Immature natural killer cell (primary cell): ENCODE measurements at places on chromosomes 13 and 19. TPM values are rescaled to one million over a fixed set of nuclear protein-coding genes. Genes with fewer than 3 reads are reported as not detected.

Gene MIR17HG
- polyA plus RNA-seq: 0.12 TPM

- no peak for DNase-seq
Measured at GRCh38 chr19:3005345-3005744, 23.7 kb downstream of the TLE2 start.

DNA sequence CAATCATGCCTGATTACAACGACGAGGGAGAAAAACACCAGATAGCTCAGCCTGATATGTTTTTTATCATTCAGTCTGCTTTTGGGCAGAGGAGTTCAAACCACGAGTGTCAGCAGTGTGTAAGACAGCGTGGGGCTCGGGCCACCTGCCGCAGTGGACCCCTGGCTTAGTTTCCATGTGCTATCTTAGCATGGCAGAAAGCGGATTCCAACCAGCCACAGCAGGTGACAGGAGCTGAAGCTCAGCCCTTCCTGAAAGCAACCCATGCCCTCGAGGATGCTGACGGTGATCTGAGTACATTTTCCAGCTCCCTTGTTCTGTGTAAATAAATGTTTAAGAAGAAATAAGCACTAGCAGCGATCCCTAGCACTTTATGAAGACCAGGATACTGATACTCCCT is 32.2 kb upstream of the MBNL2 start:
- DNase-seq: no peak

- DNase-seq: no peak
Measured at GRCh38 chr13:32859707-32860292, 156.4 kb upstream of the KL start.

Gene ANKRD24
- polyA plus RNA-seq: not detected

Gene OR10H1
- not detected for polyA plus RNA-seq

Gene SIGLEC12
- polyA plus RNA-seq: not detected

Gene COMP
- polyA plus RNA-seq: not detected

GRCh38 chr19:34788074-34788473 is 15.1 kb upstream of the ZNF599 start:
- DNase-seq: no peak

DNA sequence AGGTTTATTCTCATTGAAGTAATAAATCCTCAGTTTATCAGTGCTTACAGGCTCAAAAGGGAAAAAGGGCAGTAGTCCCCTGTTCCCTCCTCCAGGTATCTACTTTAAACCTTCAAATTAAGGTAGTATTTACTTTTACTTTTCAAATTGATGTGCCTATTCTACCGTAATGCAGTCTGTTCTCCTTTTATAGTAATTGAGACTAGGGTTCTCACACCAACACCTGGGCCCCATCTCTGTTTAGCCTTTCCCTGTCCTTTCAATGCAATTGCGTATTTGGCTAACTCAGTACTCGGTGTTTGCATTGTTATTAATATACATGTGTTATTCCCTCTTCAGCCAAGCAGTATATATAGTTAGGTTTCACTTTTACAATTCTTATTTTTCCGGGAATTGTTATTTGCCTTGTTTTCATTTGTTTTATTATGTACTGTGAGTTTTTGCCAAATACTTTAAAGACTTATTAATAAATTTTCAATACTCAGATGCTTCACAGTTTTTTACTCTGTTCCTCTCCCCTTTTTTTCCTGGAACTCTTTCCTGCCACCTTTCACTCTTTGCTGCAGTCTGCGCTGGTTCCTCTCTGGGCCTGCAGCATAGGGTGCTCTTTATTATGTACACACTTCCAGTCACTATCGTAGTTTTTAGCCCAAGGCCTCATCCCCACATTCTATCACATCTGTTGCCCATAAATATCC is 30.3 kb downstream of the USPL1 start:
- DNase-seq: no peak

GRCh38 chr13:19158006-19158405 is 23.6 kb downstream of the TUBA3C start:
- DNase-seq: no peak

GRCh38 chr13:24624801-24625231 is 55.4 kb upstream of the ATP12A start:
- DNase-seq: no peak

Gene PIAS4
- polyA plus RNA-seq: 6.1 TPM

- DNase-seq: no peak
Measured at GRCh38 chr13:111327730-111328573, 7.5 kb downstream of the TEX29 start.

Gene EVI5L
- polyA plus RNA-seq: 2.7 TPM

GRCh38 chr13:26307701-26308100 is 53.8 kb downstream of the CDK8 start:
- DNase-seq: no peak

DNA sequence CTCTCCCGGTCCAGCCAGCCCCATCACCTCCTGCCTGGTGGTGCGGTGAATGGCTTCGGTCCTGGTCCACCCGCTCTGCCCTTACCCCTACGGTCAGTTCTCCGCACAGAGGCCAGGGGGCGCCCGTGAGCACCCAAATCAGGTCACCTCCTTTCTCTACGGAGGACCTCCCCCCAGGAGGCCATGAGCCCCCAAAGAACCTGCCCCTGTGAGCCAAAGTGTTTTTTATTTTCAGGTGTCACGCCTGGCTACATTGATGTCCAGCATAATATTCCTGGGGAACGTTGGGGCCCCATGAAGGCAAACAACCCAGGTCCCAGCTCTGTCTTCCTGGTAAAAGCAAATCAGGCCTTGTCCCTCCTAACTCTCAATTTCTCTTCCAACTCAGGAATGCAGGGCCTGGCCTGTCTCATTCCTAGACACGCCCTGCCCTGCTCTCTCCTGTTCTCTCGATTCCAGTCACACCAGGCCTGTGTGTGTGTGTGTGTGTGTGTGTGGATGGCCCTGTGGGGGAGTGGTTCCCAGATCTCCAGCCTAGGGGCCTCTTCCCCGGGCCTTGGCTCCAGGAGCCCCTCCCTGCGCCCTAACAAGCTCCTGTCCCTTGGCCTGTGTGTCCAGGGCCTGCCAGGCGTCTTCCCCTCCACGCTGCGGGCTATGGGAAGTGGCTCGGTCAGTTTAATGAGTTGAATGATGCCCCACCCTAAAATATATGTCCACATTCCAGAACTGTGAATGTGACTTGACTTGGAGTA is 9.7 kb upstream of the GIPC1 start:
- peak; percentile 72 for DNase-seq

DNA sequence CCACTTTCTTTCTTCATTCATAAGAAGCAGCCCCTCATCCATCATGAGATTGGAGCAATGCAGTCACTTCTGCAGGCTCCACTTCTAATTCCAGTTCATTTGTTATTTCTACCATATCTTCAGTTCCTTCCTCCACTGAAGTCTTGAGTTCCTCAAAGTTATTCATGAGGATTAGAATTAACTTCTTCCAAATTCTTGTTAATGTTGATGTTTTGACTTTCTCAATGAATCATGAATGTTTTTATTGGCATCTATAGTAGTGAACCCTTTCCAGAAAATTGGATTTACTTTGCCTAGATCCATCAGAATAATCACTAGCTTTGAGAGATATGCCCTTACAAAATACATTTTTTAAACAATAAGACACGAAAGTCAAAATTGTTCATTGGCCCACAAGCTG is 2567.7 kb upstream of the PCDH20 start:
- no peak for DNase-seq

DNA sequence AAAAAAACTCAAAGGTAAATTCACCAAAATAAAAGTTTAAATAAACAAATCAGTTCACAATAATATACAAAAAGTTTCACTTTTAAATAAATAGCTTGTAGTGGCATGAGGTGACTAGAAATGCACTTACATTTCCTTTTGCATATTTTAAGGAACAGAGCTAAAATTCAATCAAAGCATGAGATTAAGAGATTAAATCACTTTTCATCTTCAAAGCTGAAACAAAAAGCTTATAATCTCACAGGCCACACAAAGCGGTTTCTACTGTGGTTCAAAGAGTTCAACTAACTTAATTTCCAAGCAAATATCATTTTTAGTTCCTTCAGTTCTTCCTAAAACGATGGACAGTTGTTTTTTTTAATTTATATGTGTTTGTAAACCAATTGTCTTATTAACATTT is 38.9 kb downstream of the TSC22D1 start:
- DNase-seq: no peak

DNA sequence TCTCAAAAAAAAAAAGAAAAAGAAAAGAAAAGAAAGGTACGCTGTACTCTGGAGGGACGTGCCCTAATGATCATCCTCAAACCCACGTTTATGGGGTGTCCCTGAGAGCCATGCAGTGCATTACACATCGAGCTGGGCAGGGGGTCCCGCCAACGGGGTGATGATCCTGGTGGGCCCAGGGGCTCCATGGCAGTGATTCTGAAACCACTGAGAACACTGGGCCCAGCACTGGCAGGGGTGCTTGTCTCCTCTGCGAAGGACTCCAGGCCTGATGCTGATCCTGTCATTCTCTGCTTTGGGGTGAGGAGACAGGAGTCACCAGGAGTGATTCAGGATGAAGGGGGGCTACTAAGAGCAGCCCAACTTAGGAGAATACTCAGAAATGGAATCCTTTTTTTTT is 18.7 kb downstream of the MOB3A start:
- DNase-seq: no peak

DNA sequence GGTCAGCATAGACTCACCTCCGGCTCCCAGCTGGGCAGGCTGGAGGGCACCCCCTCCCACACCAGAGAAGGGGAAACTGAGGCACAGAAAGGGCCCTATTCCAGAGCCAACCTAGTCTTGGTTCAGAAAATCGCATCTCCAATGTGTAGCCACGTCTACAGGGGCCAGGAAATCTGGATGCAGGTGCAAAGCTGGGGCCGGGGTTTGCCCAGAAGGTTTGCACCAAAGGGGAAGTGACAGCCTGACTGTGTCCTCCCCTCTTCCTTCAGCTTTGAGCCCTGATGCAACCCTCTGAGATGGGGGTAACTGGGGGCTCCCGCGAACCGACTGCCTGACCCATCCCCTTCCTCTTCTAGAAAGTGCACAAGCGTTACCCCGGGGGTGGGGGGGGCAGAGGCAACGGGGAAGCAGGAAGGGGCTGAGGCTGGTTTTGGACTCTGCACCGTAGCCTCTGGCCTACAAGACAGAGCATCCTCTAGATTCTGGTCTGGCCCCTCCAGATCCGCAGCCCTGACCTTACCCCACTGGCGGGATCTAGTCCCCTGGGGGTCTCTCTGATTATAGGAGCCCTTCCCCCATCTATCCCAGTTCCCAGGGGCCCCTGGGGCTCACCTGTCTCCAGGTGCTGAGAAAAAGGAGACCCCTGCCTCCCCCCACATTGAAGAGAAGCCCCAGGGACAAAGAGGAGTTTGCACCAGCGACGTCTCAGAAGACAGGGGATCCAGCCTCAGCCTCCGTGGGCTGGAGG is 1.1 kb upstream of the ONECUT3 start:
- DNase-seq: no peak

Gene C19orf33
- not detected for polyA plus RNA-seq

- DNase-seq: no peak
Measured at GRCh38 chr13:96652506-96652905, 341.8 kb downstream of the OXGR1 start.

GRCh38 chr13:76049376-76049746 is 413.2 kb downstream of the LMO7 start:
- no peak for DNase-seq

- DNase-seq: no peak
Measured at GRCh38 chr13:27481766-27482165, 31.4 kb upstream of the MTIF3 start.

DNA sequence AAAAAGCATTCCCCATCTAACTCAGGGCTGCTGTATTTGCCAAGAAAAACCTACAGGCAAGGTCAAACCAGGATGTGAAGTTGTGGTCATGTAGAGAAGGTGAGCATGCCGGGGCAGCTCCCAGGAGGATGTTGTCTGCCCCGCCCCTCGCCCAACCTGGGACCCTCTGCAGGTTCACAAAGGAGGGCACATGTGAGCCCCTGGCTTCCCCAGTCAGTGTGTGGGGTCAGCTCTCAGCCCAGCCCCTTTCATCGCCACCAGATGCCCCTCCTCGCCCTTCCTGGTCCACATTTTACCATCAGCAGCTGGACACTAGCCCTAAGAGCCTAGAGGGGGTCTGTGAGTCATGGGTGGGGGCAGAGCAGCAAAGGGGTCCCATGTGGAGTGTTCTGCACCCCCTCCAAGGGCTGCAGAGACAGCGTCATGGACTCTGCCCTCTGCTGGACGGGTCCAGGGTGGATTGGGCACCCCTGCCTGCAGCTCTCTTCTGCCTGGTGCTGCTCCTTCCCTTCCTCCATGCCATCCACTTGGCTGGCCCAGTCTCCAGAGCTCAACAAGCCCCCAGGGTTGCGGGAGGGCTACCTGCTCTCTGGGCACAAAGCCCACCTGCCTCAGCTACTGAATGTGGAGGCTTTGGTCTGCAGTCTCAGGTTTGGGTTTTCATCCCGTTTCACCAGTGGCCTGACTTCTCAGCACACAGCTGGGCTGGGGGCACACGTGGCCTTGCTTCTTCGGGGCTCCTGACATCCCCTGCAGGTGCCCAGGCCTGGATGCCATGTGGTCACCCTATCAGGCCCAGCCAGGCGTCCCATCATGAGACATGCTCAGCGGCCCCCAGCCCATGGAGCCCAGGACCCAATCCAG is 3.7 kb downstream of the PLEKHF1 start:
- DNase-seq: peak; percentile 32

Gene SBNO2
- polyA plus RNA-seq: 3.4 TPM

Gene USHBP1
- polyA plus RNA-seq: not detected

- no peak for DNase-seq
Measured at GRCh38 chr19:30023330-30023729, 81.3 kb downstream of the URI1 start.

DNA sequence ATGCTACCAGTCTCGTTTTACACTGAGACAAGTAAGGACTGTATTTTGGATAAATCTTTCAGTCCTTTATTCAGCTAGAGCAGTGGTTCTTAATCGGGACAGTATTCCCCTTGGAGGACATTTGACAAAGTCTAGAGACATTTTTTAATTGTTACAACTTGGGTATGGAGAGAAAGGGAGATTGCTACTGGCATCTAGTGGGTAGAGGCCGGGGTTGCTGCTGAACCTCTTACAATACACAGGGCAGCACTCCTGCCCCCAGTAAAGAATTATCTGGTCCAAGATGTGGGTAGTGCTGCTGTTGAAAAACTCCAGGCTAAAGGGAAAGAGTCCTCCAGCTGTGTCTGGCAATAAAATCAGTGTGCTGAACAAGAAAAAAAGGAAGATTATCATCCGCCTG is 334.8 kb downstream of the SLC7A1 start:
- DNase-seq: no peak

DNA sequence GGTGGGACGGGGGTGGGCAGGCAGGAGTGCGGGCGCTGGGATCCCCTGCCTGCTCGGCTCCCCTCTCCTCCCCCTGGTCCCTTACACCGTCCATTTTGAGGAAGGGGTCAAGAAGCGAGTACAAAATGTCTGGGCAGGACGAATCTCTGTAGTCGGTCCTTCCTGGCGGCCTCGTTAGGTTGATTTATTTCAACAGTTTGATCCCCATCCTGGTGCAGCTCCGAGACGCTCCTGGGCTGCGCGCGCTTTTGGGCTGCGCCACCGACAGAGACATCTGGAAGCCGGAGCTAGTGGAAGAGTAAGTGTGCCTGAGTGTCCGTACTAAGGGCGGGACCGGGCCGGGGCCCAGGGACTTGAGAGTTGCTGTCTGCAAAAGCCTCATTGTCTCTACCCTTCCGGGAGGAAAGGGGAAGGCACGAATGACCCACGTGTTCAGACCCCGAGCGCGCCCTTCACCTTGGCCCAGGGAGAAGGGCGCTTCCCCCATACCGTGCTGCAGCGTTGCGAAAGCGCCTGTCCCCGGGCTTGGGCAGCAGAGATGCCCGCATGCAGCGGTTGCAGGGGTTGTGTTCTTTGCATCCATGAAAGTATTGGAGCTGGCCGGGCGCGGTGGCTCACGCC is 1.8 kb downstream of the ZNF114 start:
- DNase-seq: no peak
